ENCODE measurements at places on chromosomes 6 and 20.

- no peak for DNase-seq
Measured at GRCh38 chr6:100593522-100593921, 128.8 kb upstream of the SIM1 start.

- no peak for DNase-seq
Measured at GRCh38 chr20:3580412-3580811, 82.8 kb downstream of the GFRA4 start.

- peak; percentile 63 for DNase-seq
Measured at GRCh38 chr20:14055127-14055742, 59.9 kb downstream of the MACROD2 start.

DNA sequence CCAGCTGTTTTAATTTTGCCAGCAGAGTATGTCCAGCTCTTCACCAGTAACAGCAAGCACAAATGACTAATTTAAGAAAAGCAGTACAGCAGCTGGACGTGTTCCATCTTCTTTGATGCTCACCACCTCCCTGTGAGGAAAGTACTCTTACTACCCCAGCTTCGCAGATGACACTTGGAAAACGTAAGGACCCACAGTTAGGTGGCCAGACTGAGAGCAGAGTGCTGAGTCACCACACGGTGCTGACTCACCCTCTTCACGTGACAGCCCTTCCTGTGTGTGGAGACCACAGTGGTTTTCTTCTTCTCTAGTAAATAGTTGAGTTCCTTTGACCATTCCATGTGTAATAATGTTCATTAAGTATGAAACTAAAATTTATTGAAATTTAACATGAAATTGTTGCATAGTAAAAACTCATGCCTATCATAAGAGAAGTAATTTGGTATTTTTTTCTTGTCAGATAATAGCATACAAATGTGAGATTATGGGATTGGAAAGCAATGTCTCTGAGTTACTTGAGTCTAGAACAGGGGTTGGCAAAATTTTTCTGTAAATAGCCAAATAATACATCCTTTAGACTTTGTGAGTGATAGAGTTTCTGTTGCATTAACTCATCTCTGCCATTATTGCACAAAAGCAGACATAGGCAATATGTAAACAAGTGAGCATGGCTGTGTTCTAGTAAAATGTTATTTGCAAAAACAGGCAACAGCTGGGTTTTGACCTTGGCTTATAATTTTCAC is 76.6 kb downstream of the SLX4IP start:
- peak; percentile 85 for DNase-seq

DNA sequence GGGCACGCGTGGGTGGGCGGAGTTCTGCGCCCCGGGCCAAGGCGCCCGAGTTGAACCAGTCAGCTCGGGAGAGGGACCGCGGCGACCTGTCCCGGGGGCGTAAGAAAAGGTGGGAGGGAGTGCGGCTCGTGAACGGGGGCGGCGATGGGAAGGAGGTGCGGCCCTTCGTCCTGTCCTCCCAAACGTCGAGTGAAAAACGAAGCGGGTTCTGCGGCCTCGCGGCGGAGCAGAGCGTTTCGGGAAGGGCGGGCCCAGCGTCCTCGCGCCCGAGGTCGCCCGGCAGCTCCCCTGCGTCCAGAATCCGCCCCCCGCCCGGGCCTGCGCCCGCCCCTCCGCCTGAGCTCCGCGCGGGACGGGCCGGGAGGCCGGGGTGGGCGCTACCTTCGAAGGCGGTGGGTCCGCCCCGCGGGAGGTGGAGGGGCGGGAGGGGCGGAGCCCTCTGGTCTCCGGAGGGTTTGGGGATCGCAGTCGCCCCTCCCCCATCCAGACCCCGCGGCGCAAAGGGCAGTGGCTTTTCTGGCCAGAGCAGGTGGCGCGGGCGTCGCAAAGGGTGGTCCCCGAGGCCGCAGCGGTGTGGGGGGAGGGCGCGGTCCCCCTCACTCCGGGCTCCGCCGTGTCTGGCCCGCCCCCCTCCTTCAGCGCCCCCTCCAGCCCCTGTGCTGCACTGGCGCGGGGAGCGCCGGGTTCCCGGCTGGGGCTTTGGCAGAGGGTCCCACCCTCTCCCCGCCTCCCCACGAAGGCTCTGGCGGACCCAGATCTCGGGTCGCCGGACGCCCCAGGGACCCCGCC is 838 bp downstream of the STMN3 start:
- DNase-seq, result peak; percentile 25

DNA sequence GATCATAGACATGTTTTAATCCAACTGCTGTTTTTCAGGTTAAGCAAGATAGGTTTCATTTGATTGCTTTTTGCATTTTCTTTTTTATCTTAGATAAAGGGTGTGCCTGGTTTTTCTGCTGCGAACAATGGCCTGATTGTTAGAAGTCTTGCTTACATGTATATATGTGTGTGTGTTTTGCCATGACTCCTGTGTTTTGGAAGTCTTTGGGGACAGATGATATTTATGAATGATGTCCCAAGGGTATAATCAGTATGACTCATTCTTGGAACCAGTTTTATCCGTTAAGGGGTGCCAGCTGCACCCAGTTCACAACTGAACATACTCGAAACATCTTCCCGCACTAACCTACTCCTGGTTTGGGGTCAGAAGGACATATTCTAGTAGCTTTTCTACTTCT is 230.1 kb upstream of the SUPT3H start:
- DNase-seq, result no peak

DNA sequence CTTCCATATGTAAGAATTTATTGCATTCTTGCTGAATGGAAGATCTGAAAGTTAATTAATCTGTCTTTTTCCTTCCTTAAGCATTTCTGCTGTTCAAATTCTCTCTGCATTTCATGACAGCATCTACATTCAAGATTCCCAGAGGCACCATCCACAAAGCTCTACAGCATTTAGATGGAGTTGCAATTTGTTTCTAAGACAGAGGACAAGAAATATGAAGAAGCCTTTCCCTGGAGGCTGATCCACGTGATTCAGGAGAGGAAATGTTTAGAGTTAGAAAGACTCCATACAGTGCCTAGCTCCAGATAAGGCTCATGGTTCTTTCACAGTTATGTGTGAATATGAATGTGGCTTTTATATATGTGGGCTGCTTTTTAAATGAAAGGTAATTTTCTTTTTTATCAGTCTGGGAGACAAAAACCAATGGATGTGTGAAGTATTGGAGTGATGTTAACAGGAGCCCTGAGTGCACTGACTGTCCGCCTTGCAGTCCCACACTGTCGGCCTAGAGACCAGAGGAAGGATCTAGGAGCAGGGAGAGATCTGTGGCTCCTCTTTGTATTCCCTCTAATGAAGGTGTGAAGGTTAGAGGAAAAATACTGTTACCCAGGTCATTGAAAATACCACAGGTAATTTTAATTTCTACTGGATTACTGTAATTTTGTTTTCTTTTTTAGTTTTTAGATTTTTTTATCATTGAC is 686.6 kb upstream of the GJE1 start:
- no peak for DNase-seq

DNA sequence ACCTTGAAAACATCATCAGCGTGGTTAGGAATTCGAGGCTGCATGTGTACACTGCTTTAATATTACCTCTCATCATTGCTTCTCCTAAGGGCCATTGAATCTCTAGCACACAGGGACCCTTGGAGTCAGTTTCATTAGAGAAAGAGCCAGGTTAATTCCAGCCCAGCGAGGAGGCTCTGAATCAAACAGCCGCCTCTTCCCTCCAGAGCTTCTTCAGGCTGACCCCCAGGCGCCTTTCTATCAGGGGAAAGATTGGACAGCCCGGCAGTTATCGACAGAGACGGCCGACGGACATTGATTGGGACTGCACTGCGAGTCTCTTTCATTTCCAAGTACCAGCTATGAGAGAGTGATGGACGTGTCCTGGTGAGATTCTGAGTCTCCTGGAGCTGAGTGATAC is 159.2 kb downstream of the ANKRD60 start:
- no peak for DNase-seq

GRCh38 chr6:72977114-72977513 is 248.2 kb downstream of the KHDC1L start:
- no peak for DNase-seq

DNA sequence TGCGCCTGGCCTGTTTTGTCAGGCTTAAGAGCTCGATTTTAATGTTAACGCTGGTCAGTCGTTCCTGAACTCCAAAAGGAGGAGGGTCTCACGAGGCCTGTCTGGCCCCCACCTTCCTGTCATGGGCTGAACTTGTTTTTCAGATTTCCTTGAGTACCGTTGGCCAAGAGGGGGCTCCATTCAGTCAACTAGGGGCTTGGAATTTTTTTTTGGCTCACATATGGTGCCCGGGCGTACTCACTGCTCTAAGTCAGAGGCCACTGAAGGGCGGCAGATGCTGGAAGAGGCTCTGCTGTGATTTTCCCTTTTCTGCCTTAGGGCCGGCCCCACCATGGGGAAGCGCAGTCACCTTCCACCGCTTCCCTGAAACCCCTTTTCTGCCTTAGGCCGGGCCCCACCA is 6.9 kb upstream of the BIRC7 start:
- no peak for DNase-seq

DNA sequence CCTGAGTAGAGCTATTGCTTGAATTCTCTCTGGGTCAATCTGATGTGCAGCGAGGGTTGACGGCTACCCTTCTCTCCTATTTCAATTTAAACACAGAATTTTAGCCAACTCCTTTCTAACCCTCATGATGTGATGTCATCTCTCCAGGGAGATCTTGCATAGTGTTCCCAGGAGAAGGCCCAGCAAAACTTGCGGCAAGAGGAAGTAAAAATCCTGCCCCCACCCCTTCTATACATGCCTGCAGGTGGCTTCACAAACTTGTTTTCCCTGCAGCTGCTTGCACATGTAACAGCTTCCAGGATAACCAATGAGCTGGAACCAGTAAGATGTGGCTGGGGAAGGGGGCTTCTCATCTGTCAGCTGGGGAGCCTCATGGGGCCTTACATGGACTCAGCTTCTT is 169.3 kb upstream of the CDH4 start:
- DNase-seq, result no peak

DNA sequence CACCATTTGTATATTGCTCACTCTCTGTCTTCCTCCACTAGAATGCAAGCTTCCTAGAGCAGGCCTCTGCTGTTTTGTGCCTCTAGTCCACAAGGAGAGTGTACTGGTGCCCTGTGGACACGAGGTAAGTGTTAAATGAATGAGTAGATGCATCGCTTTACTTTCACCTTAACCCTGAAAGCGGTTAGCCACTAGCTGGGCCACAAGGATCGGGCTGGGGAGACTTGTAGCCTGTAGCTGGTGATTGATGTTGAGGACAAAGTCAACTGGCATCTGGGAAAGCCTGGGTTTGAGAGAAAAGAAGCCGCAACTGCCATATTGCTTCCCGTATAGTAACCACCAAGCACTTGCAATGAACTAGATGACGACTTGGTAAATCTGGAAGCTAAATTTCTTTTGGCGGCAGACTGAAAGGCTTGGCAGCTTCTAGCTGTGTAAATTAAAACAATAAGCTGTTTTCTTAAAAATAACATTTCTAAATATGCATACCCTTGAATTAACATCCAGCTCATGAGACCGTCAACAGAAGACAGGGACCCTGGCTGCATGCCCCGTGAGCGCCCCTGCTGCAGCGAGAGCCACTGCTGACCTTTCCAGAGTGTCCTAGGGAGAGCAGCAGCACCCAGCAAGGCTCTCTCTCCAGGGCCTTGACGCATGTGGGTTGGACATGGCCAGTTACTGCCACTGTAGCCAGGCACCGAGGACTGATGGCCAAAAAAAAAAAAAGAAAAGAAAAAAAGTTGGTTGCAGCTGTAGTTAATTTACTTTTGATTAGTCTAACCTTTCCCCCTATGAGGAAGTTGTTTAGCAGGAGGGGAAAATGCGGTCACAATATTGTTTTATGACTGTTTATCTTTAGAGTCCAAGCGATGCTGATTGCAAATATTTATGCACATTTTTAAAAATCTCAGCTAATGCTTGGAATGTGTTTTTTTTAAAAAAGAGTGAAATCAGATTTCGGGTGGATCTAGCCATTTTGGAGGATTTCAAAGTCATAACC is 315.1 kb downstream of the TFAP2C start:
- DNase-seq, result no peak

GRCh38 chr6:144352331-144352730 is 67.2 kb downstream of the UTRN start:
- DNase-seq, result no peak

- no peak for DNase-seq
Measured at GRCh38 chr20:46573788-46574584, 23.5 kb upstream of the OCSTAMP start.

DNA sequence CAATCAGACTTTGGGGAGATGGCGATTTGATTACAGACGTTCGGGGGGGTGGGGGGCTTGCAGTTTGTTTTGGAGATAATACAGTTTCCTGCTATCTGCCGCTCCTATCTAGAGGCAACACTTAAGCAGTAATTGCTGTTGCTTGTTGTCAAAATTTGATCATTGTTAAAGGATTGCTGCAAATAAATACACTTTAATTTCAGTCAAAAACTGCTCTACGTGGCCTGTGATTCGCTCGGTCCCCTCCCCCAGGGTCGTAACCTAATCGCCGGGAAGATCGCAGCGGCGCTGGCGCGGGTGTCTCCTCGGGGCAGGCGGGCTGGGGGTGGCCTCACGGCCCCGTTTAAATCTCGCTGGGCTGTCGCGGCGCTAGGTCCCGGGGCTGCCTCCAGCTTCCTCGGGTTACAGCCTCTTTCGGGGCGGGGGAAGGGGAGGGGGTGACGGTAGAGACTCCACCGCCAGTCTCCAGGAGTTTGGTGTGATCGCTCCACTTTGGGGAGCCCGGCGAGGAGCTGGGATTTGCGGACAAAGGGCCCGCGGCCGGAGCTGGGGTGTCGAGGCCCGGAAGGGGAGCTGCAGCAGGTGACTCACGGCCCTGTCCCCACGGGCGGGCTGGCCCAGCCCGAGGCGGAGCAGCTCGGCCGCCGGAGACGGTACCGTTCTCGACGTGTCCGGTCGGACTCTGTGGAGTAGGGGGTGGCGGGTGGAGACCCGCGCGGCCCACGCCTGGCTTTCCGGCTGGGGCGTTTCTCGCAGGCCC is 4.2 kb downstream of the FOXC1 start:
- peak; percentile 36 for DNase-seq

DNA sequence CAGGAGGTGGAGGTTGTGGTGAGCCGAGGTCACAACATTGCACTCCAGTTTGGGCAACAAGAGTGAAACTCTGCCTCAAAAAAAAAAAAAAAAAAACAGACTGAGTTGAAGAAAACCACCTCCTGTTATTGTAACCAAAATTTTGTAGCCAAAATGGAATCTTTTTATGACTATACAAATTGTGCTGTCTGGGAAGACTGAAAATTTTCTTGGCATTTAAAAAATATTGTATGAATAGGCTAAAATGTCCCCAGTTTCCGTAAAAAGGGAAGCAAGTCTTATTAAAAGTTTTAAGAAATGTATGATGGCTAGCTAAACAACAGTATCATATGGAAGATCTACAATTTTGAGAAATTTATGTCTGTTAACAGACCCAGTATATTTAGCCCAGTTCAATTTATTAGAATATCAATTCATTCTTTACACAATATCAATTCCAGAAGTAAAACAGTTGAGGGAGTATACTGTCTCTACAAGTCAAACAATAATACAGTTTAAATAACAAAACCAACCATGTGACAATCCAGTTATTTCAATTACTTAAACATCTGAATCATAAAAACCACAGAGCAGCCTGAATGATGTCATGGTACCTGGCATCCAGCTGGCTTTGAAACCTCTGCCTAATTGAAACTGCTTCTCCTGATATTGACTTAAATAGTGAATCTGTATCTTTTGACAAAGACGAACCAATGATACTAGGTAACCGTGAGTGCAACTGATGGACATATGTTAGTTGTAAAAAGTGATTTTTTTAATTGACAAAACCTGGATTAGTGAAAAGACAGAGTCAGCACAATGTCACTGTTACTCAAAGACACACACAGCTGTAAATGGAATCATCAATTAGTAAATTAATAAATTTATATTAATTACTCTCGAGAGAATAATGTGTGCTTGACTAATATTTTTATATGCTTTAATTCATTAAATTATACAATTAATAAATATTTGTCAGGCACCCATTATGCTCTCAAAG is 166.6 kb upstream of the MARCKS start:
- peak; percentile 39 for DNase-seq

- no peak for DNase-seq
Measured at GRCh38 chr6:18431581-18431980, 44.4 kb downstream of the RNF144B start.

Data from SHP77 (cell line).